Common myeloid progenitor, CD34-positive (primary cell): ENCODE measurements at places on chromosomes 3 and 15.

- no peak for DNase-seq
Observed at GRCh38 chr3:77404871-77405270, 365.0 kb downstream of the ROBO2 start.

- DNase-seq, result no peak
Observed at GRCh38 chr3:127320529-127321121, 32.8 kb upstream of the PRR20G start.

- no peak for DNase-seq
Observed at GRCh38 chr15:71312194-71312708, 197.0 kb downstream of the THSD4 start.

DNA sequence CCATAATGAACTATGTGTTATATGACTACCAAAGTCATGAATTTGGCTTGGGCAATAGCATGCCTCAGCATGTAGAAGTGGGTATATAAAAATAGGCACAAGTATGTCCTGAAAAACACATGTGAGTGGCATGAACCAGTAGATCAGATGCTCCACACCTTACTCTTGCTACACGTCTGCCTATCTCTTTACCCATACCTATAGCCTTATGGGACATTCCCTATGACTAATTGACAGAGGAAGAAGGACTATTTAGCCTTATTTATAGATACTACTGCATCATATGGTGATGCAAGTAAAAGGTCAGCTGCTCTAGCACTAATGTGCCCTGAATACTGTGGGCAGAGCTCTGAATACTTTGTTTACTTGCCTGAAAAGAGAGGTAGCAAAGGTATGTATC lies 81.0 kb upstream of the ZPLD1 start:
- DNase-seq, result no peak

- DNase-seq, result no peak
Observed at GRCh38 chr3:104977719-104978118, 389.0 kb upstream of the ALCAM start.
